ENCODE measurements at places on chromosomes 12 and 14.
A peak's percentile ranks its signal among the peaks of the same experiment; 100 is the strongest.

DNA sequence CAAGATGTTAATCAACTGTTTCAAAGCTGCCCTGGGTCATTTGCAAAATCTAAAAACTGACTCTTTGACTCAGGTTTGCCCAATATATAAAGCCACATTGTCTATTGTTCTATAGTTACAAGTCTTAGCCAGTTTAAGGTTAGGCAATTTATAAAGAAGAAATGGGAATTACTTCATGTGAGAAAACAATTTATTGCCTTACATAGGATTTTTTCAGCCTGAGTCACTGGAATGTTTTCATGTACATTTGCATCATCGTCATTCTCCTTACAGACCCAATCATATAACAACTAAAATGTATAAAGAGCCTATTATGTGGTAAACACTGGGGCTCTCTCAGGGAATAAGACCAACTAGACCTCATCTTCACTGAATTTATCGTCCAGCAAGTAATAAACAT is 100.3 kb upstream of the PLEKHG7 start:
- DNase-seq: no peak

DNA sequence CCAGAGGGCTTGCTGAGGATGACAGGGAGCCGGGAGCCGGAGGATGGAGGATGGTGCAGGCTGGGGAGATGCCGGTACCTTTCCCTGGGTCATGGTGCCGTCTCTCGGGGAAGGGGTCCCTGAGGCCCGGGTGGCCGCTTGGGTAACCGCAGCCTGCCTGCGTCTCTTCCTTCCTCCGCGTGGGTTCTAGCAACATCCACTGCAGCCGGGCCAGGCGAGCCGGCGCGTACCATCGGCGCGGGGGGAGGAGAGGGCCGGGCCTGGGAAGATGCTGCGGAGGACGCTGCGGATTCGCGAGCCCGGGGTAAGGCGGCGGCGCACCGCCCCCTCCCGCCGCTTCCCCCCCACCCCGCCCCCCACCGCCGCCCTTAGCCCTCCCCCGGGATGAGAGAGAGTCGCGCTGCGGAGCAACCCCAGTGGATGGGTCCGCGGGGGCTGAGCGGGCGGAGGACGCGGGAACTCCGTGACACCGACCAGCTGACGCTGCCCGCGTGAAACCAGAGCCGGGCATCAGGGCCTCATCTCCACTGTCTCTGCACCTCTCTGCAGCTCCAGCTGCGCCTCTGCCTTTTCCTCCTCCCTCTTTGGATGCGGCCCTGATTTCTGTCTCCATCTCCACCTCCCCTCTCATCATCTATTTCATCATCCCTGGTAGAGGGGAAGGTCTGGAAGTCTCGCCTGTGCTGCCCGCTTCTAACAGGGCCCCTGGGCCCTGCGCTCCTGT is at the start of gene FAIM2:
Gene FAIM2 (minus strand): TSS at position 201 of the 724 bp plus-strand sequence. CDS start 108 bp downstream, at position 93.
- peak; percentile 88 for DNase-seq

DNA sequence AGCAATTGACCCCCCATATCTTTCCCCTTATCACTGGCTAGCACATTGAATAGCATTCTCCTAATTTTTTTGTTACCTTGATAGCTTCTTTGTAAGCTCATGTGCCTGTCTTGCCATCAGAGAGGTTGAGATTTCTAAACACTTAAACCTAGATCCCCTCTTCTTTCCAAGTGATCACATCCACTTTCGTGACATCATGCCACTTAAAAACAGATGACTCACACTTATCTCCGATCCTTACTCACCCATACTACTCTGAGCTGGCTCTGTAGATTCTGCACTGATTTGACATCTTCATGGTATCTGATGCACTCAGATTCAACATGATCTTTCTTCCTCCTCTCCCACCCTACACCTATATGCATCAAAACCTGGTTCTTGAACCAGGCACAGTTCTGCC is 10.5 kb downstream of the GPR137C start:
- DNase-seq: peak; percentile 23

DNA sequence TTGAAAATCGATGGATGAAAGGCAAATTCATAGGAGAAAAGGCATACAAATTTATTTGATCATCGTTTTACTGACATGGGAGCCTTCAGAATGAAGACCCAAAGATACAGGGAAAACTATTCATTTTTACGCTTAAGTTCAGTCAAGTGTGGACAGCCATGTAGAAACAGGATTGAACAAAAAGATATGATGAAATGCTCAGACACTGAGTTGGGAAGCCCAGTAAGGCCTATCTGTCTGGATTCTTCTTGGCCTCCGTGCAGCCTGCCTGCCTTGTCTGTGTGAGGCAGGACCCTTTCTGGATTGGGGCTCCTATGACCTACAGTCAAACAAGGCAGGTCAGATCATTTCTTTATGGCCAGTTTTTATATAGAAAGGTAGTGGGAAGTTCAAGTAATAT is 203.8 kb upstream of the MYL2 start:
- no peak for DNase-seq

DNA sequence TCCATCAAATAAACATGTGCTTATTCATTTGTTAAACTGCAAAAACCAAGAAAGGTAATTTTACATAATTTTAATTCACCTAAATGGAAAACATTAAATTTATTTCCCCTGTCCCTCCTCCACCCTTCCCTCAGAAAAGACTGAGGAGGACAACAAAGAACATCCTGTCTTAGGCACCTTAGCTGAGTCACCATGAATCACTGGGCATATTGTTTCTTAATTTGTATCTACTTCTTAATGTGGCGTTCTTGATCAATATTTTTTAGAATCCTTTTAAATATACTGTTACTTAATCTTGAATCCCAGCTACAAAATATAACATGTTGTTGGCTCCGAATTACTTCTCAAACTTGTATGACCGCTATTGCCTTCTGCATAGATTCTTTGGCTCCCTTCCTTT is 23.5 kb downstream of the SIX6 start:
- no peak for DNase-seq

- DNase-seq: no peak
Observed at GRCh38 chr12:12724421-12725085, 7.4 kb downstream of the CDKN1B start.

- no peak for DNase-seq
Observed at GRCh38 chr14:26113911-26114640, 483.8 kb downstream of the NOVA1 start.
